ENCODE measurements at places on chromosomes 3 and 15.

- DNase-seq, result no peak
These were observed 466.9 kb downstream of the EPHB1 start for GRCh38 chr3:135261916-135262315.

DNA sequence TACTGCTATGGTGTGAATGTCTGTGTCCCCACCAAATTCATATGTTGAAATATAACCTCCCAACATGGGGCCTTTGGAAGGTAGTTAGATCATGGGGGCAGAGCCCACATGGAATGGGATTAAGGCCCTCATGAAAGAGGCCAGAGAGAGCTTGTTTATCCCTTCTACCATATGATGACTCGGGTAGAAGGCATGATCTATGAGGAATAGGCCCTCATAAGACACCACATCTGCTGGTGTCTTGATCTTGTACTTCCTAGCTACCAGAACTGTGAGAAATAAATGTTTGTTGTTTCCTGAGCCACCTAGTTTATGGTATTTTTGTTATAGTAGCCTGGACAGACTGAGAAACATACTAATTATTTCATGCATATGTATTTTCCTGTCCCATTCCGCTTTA is 51.9 kb downstream of the WWTR1 start:
- no peak for DNase-seq

GRCh38 chr15:24944954-24945353 is 9.8 kb upstream of the SNRPN start:
- DNase-seq, result no peak

DNA sequence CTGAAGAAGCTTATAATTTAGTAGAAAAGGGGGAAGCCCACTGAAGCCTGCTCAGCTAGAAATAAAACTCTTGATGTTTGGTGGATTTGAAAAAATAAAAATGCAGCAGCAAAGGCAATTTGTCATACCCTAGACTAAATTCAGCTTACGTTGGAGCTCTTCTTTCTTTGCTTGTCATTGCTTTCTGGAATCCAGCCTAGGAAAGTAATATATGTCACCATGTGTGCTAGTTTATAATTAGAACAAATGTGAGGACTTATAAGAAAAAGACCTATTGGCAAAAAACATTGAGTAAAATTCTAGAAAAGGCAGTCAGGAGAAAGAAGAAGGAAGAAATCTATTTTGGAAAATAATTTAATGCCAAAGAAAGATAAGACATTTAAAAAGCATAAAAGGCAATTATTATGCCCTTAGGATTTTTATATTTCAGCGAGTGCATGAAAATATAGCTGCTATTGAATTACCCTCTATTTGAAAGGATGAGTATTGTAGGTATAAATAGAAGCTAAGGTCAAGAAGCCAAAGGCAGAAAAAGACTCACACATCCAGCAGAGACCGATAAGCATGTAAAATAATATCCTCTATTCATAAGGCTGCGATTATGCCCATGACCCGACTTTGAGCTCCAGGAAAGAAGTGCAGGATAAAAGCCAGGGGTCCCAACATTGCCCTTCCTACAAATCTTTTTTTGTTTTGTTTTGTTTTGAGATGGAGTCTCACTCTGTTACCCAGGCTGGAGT is 10.6 kb upstream of the BTBD1 start:
- no peak for DNase-seq

DNA sequence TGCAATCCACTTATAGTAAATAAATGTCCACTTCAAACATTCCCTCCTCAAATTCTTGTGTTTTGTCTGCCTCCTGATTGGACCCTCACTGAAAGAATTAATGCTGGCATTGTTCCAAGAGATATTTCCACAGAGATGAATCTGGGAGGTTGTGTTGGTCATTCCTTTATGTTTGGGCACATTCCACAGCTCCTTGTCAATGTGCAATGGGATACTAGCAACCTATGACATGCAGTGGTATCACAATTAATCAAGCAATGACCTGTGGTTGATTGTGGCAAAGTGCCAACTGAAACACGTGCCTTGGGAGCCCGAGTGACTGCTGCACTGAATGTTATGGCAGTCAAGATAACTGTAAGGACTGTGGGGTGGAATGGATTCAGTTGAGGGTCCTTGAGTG is 55.0 kb upstream of the SNRPN start:
- no peak for DNase-seq

DNA sequence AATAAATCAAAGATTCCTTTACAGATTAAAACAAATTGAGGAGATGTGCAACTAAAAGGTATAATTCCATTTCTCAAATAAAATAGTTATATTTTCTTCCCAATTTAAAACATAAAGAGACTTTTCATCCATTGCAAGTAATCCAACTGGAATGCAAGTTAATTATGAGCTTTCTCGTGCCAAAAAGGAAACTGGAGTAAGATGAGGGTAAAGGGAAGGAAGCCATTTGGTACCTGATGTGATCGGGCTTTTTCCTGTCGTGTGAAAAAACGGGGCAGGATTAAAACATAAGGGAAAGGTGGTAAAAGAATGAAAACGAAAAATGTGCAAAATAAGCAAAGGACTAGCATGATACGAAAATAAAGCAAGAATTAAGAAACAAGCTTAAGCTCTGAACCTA is 41.8 kb upstream of the XXYLT1 start:
- no peak for DNase-seq

GRCh38 chr3:138297059-138297607 is 32.5 kb downstream of the NME9 start:
- no peak for DNase-seq

GRCh38 chr3:73136941-73137340 is 75.5 kb downstream of the EBLN2 start:
- DNase-seq, result no peak

DNA sequence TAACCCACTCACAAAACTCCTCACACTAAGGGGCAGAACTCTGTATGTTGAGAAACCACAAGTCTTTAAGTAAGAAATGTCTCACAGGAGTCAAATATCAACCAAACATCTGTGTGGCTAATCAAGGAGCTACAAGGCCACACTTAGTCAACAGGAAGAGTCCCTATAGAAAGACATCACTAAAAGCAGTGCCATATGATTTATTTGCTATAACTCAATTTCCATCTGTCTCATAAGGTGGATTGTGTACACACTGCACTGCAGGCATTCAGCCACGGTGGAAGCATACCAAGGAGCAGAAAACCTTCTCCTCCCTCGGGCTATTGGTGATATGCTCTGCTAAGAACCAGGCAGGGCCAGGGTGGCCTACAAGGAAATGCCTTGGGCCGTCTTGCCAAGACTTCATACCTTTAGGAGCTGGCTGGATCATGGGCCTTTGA is 197.6 kb upstream of the CFAP20DC start:
- DNase-seq, result no peak

DNA sequence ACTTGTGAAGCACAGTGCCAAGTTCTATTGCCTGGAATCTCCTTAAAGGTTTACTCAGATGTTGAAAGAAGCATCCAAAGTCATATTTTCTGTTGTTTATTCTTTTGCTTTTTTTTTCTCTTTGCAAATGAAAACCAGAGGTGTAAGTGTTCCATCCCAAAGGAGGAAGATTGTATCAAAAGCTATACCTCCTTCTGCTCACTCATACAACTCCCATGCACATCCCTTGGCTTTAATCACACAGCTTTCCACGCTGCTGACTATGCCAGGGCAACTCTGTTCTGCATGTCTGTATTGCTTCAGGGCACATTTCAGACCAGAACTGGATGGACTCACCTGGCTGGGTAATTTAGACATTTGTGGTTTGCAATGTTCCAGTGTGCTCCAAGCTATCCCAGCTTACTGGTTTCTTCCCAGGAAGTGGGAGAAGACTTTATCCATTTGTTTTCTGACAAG is 399.6 kb upstream of the TBL1XR1 start:
- no peak for DNase-seq

DNA sequence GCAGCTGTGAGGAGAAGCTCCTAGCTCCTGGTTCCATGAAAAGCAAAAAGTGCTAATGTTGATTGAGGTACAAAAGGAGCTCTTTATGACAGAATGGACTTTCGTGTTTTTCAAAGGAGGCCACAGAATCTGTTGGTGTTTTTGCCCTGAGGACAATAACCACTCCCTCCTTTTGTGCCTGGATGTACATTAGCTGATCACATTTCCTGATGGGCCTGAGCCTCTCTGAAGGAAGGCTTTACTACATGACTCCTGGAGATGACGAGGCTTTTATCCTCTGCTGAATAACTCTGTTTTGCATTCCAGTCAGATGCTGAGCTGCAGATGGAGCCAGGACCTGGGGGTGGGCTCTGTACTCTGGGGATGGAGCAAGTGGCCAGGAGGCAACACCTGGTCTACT is 301.9 kb downstream of the CACNA2D3 start:
- no peak for DNase-seq

Measured in inflammatory macrophage (primary cell).